ENCODE measurements at places on chromosomes 4 and X.

DNA sequence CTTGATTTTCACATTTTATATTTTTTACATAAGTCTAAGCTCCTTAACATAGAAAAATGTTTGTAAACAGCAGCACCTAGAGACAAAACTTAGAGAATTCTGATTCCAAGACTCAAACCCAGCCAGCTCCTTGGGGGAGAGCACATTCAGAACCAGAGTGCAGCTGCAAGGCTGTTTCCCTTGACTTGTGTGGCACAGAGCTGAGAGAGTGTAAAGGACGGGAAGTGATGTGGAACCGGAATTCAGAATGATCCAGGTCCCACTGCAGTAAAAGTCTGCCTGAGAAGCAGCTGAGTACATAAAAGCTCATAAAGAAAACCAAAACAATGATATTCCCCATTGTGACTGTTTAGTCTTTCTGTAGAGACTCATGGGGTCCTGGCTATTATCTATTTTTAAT is 713.8 kb downstream of the RAB28 start:
- DNase-seq, result no peak

DNA sequence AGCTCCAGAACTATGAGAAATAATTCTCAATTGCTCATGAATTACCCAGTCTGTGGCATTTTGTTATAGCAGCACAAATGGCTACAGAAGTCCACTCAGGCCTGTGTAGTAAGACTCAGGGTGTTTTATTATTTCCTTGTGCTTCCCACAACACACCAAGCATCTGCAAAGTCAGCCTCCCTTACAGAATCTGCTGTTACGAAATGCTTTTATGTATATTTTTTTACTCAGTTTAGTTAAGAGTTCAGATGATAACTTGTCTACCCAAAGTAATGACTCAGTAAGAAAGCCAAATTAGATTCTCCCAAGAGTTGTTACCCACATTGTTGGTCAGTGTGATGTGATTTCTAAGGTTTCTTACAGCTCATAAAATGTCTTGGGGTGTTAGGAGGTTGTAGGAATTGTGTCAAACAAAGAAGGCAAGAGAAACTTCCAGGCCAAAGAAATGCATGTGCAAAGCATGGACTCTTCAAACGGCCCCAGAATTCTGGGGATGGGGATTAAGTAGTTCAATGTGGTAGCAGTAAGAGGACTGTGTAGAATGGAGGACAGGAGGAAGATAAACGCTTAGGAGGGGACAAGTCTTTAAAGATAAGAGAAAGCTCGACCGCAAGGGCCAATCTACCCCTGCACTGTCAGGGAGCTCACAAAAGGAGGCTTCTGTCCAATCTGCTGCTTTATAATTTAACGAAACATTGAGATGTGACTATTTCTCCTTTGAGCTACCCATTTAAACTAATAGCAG is 35.4 kb upstream of the TMEM184C start:
- DNase-seq, result no peak

- no peak for DNase-seq
Measured at GRCh38 chr4:140250989-140251552, 97.1 kb upstream of the MAML3 start.

DNA sequence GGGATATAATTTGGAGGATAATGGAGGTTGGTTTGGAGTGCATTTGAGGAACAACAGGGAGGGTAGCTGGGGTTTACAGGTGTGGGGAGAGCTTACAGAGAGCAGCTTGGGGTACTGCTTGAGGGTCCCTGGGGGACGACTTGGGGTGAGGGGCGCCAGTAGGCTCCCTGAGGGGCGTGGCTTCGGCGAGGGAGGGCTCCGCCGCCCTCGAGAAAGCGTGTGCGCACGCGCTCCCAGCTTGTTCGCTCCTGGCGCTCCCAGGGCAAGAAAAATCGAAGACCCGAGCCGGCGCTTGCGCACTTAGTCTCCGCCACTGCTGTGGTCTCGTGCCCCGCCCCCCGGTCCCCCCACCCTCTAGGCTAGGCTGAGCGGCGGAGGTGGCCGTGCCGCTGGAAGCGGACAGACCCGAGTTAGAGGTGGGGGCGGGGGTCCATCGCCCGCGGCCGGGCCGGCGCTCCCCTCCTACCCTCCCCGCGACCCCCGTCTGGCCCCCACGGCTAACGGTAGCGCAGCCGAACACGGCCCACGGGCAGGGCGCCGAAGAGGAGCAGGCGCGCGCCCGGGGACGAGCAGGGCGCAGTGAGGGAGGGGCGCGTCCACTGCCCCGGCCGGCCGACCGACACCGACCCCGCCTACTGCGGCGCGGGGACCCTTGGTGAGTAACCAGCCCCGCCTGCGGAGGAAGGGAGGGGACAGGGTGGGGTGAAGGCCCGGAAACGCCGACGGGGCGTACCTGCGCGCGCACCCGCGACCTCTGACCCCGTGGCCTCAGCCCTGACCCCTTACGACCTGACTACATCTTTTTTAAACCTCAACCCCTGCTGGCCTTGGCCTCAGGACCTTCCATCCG is 5.4 kb upstream of the CCDC120 start:
- peak; percentile 18 for DNase-seq

- no peak for DNase-seq
Measured at GRCh38 chr4:57318703-57319102, 208.5 kb upstream of the IGFBP7 start.

GRCh38 chrX:124791492-124792095 is 445.2 kb downstream of the SH2D1A start:
- DNase-seq, result no peak

DNA sequence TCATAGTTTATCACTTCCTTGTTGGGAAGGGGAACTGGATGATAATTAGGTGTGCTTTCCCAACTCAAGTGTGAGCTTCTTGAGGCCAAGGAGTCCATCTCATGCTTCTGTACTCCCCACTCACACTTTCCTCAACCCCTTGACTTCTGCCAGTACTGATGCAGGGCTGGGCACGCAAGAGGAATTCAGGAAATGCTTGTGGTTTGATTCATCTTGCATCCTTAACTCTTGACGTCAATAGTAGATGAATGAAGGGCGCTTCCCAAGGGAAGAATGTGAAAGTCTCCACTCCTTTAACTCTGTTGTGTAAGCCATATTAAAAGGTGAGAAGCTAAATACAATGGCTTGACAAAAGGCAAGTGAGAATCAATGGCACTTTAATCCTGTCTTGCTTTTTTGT is 101.8 kb downstream of the AGTR2 start:
- no peak for DNase-seq

GRCh38 chr4:15162465-15163283 is 160.4 kb downstream of the CPEB2 start:
- no peak for DNase-seq

DNA sequence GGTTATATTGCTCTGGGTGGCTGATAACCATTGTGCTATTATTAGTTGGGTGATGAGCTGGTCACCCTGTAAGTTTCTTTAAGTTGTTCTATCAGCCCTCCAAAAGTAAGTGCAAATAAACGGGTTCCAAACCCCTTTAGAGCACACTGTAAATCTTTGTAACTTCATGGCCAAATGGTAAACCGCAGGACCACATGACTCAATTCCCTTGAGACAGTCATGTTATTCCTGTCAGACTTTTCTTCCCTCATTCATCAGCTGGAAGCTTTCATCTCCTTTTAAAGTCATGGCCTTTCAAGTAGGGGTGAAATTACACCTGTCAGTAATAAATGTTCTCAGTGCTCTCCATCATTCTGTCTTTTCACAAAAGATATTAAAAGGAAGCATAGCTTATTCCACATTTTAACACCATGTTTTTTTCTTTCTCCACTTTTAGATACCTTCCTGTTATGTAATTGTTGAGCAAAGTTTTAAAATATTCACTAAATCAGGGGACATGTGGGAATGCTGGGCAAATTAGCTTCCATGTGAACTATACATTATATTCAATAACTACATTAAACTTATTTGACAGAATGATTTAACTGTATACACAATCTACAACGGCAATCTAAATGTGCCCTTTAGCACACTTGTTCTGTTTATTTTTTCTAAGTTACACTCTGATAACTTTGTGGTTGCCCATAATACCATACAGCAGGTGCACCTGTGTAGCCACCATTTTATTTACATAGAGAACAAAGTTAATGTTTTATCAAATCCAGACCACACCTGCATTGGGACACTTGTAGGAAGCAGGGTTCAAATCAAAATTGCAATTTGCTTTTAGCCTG is 275.5 kb downstream of the CFAP299 start:
- no peak for DNase-seq

DNA sequence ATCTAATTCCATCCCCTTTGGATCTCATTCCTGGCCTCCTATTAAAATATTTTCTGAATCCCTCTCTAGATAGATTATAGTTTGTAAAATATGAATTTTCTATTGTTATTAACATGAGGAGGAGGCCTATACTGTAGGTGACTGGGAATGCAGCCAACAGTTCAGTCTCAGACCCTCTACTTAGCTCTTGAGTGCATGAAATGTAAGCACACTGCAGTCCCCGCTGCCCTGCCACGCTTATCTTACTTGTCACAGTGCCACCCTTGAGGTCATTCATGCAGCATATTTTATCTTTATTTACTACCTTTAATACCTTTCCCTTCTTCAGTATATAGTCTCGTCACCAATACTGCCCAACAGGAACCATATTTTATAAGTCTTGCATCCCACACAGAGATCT is 151.0 kb downstream of the CAMK2D start:
- no peak for DNase-seq

GRCh38 chr4:168886351-168886750 is 123.7 kb downstream of the CBR4 start:
- DNase-seq, result no peak

DNA sequence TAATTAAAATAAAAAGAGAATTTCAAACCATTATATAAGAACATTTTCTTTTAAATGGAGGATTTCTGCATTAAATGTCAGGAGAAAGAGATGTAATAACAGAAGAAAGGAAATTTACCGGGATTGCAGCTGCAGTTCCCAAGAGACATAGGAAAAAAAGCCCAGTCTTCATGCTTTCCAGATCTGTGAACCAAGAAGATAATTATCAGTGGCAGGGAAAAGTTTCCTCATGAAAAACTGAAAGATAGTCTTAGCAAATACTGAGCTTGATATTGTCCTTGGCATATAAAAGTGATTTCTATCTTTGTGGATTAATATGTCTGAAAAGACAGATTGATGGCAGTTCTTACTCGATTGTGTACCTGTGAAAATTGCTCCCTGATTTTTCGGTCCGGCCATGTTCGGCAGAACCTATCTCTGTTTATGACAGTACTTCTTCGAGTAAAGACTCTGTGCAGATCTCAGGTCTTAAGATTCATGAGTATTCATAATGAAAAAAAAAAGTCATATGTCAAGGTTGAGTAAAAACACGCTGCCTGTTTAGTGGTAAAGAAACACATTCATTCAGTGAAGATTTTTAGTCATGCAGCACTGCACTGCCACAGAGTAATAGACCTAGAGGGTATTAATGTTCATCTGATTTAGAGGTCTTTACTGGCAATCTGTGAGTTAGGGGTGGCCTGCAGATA is 29.6 kb downstream of the SPARCL1 start:
- no peak for DNase-seq

GRCh38 chr4:113524505-113525186 is 236.9 kb downstream of the CAMK2D start:
- DNase-seq, result no peak

DNA sequence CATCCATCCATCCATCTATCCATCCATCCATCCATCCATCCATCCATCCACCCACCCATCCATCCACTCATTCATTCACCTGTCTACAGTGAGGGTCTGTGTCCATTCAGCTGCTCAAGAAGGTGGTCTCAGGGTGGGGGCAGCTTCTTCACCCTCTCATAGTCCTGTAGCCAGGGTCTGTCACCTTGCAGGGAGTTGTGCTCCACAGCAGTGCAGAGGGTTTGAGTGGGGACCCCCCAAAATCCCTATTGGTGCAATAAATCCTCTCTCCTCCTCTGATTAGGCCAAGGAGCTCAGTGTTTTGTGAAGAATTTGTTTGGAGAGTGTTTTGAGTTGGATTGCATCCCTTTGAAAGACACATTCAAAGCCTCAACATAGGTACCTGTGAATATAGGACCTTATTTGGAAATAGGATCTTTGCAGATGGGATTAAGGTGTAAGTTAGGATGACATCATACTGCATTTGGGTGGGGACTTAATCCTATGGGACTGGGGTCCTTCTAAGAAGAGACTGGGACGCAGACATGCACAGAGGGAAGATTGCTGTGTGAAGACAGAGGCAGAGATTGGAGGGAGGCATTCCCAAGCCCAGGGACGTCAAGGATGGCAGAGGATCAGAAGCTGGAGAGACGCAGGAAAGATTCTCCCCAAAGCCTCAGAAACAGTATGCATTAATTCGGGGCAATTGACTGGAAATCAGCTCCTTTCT is 12.0 kb downstream of the P2RY8 start:
- no peak for DNase-seq
